ENCODE measurements at places on chromosomes 4 and X.

DNA sequence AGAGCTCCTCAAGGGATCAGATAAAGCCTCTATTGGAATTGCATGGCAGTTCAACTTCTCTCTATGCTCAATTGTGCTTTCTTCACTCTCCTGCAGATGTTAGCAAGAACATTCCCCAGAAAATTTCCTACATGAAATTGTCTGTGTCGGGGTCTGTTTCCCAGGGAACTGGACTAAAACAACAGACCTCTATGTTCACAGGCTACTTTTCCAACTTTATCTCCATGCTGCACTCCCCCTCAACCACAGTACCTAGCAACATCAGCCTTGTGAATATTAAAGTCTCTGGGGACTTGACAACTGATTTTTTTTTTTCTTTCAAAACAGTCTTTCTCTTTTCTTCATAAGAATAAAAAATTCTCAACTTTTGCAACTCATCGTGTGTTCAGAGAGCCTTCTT lies 1470.8 kb upstream of the ADGRL3 start:
- no peak overlapping the region for H3K4me3 ChIP-seq
- no peaks in the 10 kb centered on the region for H3K4me1 ChIP-seq
- DNase-seq: no peak
- no peak overlapping the region for H3K27ac ChIP-seq
- no peaks in the 10 kb centered on the region for H3K27me3 ChIP-seq

- no peaks in the 10 kb centered on the region for H3K27me3 ChIP-seq
- no peak overlapping the region for H3K4me3 ChIP-seq
- no peaks in the 10 kb centered on the region for H3K4me1 ChIP-seq
- peaks cover 3% of the 10 kb centered on the region for H3K36me3 ChIP-seq
- H3K27ac ChIP-seq: no peak overlapping the region
Observed at GRCh38 chrX:120235284-120235683, 15.3 kb upstream of the ZBTB33 start.

DNA sequence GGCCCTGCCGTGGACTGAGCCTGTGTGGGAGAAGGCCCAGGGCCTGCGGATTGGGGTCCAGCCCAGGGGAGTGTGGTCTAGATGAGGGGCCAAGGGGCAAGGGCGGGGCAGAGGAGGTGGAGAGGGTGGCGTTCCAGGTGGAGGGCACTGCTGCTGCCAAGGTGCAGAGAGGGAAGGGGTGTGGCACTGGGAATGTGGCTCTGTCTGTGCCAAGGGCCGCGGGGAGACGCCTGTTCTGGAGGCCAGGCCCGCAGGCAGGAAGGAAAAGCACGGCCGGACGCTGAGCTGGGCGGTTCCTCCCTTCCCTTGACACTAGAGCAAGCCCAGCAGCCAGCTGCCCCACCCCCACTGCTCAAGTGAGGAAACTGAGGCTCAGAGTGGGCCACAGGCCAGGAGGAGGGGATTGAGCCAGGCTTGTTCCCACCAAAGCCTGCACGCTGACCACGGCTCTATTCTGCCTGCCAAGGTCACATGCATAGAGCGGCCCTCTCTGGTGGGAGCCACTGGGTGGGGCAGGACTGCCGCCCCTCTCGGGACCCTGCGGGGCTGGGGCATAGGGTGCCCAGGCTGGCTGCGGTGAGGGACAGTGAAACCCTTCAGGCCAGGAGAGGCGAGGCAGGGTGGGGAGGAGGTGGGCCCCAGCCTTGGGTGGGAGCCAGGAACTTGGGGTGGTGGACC lies 13.0 kb downstream of the SH3BP2 start:
- no peak overlapping the region for H3K4me3 ChIP-seq
- no peak for DNase-seq
- no peak overlapping the region for H3K27ac ChIP-seq
- H3K27me3 ChIP-seq: no peaks in the 10 kb centered on the region
- peaks cover 12% of the 10 kb centered on the region for H3K36me3 ChIP-seq
- H3K4me1 ChIP-seq: peaks cover 53% of the 10 kb centered on the region

DNA sequence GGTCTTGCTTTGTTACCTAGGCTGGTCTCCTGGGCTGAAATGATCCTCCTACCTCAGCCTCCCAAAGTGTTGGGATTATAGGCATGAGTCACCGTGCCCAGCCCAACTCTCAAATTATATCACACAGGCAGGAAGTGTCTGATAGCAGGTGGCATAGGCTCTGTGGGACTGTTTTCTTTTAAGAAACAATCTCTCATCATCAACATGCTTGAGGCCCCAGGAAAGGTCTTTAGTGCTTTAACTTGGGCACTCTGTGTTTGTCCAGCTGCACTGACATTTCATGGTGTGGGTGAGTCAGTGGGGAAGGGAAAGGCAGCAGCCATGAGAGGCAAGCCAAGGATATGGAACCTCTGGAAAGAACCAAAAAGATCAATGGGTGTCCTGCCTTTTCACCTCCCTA lies 88.1 kb upstream of the TSPAN5 start:
- H3K27me3 ChIP-seq: no peaks in the 10 kb centered on the region
- H3K27ac ChIP-seq: peak overlapping the region; percentile 47
- DNase-seq: no peak
- no peaks in the 10 kb centered on the region for H3K36me3 ChIP-seq

GRCh38 chr4:154739111-154739510 lies 4.7 kb upstream of the LRAT start:
- no peak for DNase-seq
- H3K4me3 ChIP-seq: no peak overlapping the region
- H3K4me1 ChIP-seq: peaks cover 21% of the 10 kb centered on the region
- H3K27ac ChIP-seq: no peak overlapping the region

DNA sequence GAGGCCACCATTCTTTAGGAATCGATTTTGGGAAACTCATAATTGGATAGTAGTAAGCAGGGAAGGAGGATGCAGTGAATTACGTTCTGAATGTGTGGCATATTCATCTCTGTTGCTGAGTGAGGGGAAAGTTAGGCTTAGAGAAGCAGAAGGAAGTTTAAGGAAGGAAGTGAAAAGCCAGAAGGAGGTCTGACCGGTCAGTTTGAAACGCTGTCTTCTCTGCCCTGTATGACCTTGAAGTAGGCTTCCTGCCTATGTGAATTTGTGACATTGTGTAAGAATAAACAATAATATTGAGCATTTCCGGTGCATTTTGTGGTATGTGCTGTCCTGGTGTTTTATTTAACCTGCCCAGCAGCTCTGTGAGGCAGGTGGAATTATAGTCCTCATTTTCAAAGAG lies 67.3 kb downstream of the PDLIM5 start:
- peak overlapping the region; percentile 81 for H3K27ac ChIP-seq
- peaks cover 19% of the 10 kb centered on the region for H3K36me3 ChIP-seq
- peaks cover 92% of the 10 kb centered on the region for H3K4me1 ChIP-seq
- no peak for DNase-seq
- no peak overlapping the region for H3K4me3 ChIP-seq

GRCh38 chr4:185190306-185190856 lies 13.4 kb downstream of the CFAP97 start:
- peak overlapping the region; percentile 7 for H3K27ac ChIP-seq
- H3K4me3 ChIP-seq: no peak overlapping the region
- H3K36me3 ChIP-seq: peaks cover 20% of the 10 kb centered on the region
- no peaks in the 10 kb centered on the region for H3K27me3 ChIP-seq

- H3K27ac ChIP-seq: peak overlapping the region; percentile 68
- peaks cover 2% of the 10 kb centered on the region for H3K36me3 ChIP-seq
- peaks cover 48% of the 10 kb centered on the region for H3K4me1 ChIP-seq
- H3K27me3 ChIP-seq: peaks cover 9% of the 10 kb centered on the region
Observed at GRCh38 chr4:26144526-26145155, 176.2 kb upstream of the RBPJ start.

DNA sequence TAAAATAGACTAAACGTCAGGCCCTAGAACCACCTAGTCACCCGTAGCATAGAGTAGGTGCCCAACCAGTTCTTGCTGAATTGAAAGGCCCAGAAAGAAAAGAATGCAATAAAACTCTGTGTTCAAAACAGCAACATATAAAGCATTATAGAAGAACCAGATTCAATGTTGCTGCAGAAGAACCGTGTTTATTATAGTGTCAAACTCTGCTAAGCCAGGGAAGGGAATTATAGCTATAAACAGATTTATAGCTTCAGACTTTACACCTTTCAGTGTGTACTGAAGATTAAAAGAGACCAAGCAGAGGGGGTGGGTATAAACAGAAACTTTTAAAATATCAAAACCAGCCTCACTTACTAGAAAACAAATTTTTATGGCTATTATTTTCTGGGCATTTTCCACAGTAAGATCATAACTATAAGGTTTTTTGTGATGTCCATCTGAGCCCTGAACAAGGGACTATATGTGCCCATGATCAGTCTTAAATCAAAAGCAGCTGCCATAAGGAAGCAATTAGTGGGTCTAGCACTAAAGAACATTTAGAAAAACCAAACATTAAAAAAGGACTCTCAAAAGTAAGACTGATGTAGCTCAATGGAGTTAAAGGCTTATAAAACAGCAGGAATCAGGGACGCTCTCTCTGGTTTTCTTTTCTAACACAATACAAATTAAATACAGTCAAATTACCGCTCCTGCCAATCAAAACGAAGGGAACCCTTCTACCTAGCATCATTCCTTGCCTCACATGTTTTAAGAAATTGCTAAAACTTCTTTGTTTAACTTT lies 219.7 kb upstream of the ETNPPL start:
- H3K4me3 ChIP-seq: peak overlapping the region; percentile 36
- peaks cover 20% of the 10 kb centered on the region for H3K4me1 ChIP-seq
- H3K27ac ChIP-seq: peak overlapping the region; percentile 90
- no peak for DNase-seq
- no peaks in the 10 kb centered on the region for H3K36me3 ChIP-seq

DNA sequence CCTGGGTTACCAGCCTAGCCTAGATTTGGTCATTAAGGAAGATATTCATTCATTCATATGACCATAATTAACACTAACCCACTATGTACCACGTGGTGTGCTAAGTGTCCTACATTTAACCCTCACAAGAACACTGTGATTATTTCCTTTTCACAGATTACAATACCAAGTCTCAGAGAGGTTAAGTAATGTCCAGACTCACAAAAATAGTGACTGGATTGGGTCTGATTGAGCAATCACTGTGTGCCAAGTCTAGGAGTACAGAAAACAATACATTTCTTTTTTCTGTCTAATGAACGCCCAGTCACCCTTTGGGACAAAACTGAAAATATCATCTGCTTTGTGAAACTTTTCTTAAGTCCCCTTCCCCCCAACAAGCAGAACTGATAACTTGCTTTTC lies 7.6 kb upstream of the DLG3 start:
- no peak overlapping the region for H3K4me3 ChIP-seq
- H3K36me3 ChIP-seq: no peaks in the 10 kb centered on the region
- H3K27me3 ChIP-seq: peaks cover 15% of the 10 kb centered on the region
- no peak for DNase-seq
- peaks cover 8% of the 10 kb centered on the region for H3K4me1 ChIP-seq

DNA sequence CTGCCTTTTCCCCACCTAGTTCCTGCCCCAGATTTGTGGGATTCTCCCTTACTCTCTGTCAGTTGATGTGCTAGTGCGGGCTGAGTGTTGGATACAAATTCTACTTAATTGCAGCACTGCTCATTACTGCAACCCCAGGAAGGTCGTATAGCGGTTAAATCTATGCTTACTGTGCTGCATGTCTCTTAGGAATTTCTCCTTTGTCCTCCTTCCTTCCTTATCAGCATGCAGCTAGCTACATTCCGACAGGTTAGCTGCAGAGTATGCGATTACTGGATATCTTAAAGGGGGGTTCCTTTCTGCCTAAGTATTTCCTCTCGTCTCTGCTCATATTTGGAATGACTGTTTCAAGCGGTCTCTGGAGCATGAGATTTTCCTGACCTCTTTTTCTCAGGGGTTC lies 662.8 kb downstream of the TLL1 start:
- H3K27ac ChIP-seq: no peak overlapping the region
- no peak for DNase-seq
- H3K4me3 ChIP-seq: no peak overlapping the region
- H3K4me1 ChIP-seq: no peaks in the 10 kb centered on the region

- peaks cover 8% of the 10 kb centered on the region for H3K4me1 ChIP-seq
- H3K4me3 ChIP-seq: no peak overlapping the region
- peaks cover 12% of the 10 kb centered on the region for H3K27me3 ChIP-seq
- H3K36me3 ChIP-seq: no peaks in the 10 kb centered on the region
- H3K27ac ChIP-seq: no peak overlapping the region
- DNase-seq: no peak
Observed at GRCh38 chrX:103249805-103250204, 5.2 kb downstream of the TCEAL8 start.

DNA sequence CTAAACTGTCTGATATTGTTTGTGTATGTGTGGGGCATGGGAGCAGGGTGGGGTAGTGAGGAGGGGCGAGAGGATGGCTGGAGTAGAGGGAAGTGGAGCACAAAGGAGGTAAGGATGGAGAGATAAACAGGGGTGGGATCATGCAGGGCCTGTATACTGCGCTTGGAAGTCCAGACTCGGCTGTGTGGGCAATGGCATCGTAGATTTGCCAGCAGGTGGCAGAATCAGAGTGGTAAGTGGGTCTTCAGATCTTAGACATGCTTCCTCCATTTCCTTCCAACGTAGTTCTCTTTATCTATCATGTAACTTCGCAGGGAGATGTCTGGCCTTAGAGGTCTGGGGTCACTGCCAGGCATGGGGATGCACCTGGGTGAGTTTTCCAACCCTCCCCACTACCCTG lies 155.5 kb downstream of the PDGFRA start:
- DNase-seq: no peak
- no peaks in the 10 kb centered on the region for H3K27me3 ChIP-seq
- no peak overlapping the region for H3K4me3 ChIP-seq
- no peak overlapping the region for H3K27ac ChIP-seq

DNA sequence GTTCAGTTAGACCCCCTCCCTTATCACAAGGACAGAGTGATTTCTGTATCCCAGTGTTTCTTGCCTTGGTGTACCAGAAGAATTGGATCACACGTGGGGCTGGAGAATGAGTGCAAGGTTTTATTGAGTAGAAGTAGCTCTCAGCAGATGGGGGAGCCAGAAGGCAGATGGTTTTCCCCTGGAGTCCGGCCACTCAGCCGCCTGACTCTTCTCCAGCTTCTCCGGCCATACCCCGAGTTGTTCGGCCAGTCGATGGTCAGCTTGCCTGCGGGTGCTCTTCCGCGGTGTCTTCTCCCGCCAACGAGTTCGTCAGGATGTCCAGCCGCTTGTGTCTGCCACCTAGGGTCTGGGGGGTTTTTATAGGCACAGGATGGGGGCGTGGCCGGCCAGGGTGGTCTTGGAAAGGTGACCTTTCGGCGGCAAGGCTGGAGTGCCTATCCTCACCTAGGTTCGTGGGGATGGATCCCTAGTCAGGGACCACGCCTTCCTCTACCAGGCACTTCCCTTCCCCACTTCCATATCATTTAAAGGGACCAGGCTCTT lies 14.5 kb downstream of the GAB1 start:
- peaks cover 61% of the 10 kb centered on the region for H3K4me1 ChIP-seq
- peaks cover 2% of the 10 kb centered on the region for H3K36me3 ChIP-seq
- no peak overlapping the region for H3K4me3 ChIP-seq
- no peaks in the 10 kb centered on the region for H3K27me3 ChIP-seq
- H3K27ac ChIP-seq: no peak overlapping the region
- DNase-seq: no peak

GRCh38 chr4:84878546-84878945 lies 87.9 kb downstream of the WDFY3 start:
- peaks cover 38% of the 10 kb centered on the region for H3K4me1 ChIP-seq
- no peak overlapping the region for H3K4me3 ChIP-seq
- peaks cover 10% of the 10 kb centered on the region for H3K36me3 ChIP-seq
- H3K27me3 ChIP-seq: no peaks in the 10 kb centered on the region
- H3K27ac ChIP-seq: peak overlapping the region; percentile 54

GRCh38 chr4:122329876-122330565 lies 48.8 kb upstream of the ADAD1 start:
- DNase-seq: no peak
- H3K4me3 ChIP-seq: no peak overlapping the region
- peak overlapping the region; percentile 53 for H3K27ac ChIP-seq

All from osteocyte (in vitro differentiated cells).